CD8-positive, alpha-beta T cell (primary cell): ENCODE measurements at places on chromosomes 12 and 14.

- no peak for DNase-seq
These were observed 32.6 kb upstream of the MUCL1 start for GRCh38 chr12:54821676-54822075.

GRCh38 chr14:97747316-97747715 lies 950.1 kb downstream of the VRK1 start:
- no peak for DNase-seq

- DNase-seq, result no peak
These were observed 18.3 kb downstream of the NINJ2 start for GRCh38 chr12:644818-645552.

DNA sequence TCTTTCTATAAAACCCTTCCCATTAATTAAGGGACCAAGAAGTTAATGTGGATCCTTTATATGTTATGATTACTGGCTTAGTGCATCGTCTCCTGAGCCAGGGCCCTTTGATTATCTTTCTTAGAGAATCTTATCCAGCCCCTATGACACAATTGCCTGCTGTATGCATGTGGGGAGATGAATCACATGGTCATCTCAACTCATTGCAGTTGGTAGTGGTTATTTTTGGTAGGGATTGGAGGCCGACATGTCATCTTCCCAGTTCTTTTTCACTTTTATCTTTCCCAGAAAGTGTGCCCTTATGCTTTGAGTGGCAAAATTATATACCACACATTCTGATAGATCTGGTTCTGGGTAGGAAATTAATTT lies 26.0 kb downstream of the ZNF664 start:
- no peak for DNase-seq

DNA sequence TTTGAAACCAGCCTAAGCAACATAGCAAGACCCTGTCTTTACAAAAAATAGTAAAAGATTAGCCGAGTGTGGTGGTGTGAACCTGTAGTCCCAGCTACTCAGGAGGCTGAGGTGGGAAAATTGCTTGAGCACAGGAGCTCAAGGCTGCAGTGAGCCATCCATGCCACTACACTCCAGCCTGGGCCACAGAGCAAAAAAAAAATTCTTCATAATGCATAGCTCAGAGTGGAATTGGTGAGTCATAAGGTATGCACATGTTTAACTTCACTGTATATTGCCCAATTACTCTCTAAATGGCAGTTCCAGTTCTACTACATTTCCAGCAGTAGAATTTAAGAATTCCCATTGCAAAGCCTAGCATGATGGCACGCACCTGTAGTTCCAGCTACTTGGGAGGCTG lies 26.8 kb upstream of the CLIP1 start:
- DNase-seq, result no peak

DNA sequence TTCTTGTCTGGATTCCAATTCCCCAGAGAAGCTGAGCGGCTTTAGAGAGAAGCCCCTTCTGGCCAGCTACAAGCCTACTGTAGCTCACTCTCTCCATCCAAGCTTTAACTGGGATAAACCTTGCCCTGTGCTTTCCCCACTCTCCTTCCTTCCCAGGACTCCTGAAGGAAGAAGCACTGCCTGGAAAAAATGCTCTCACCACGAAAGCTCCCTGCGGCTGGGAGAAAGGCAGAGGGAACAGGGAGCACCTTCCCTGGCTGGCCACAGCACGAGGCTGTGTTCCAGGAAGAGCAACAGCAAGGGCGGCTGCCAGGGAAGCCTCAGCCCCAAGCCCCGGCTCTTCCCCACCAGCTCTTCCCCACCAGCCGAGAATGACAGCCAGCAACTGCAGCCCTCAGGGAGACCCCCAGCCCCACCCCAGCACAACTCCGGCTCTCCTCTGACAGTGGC lies 40.8 kb upstream of the PNMA1 start:
- DNase-seq, result no peak

GRCh38 chr12:47551426-47551851 lies 154.4 kb downstream of the RPAP3 start:
- DNase-seq, result no peak

GRCh38 chr12:90010089-90010488 lies 301.5 kb upstream of the ATP2B1 start:
- DNase-seq, result no peak

GRCh38 chr14:99733211-99733539 lies 49.1 kb downstream of the CYP46A1 start:
- DNase-seq, result no peak

GRCh38 chr12:92096346-92097136 lies 49.1 kb downstream of the BTG1 start:
- no peak for DNase-seq

DNA sequence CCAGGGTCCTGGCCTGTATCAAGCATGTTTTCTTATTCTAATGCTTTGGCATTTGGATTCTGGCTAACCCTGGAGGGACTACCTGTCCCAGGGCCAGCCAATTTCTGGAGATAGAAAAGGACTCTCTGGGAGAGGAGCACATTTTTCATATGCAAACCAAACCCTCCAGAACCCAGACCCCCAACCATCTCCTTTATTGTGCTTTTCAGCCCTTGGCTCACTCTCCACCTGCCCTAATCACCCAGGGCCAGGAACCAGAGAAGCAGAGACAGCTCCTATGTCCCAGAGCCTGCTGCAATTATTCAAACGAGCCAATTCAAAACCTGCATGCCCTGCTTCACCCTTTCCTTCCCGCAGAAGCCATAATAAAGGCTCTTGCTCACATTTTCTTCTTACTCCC lies 23.8 kb downstream of the HSPB8 start:
- DNase-seq, result no peak

DNA sequence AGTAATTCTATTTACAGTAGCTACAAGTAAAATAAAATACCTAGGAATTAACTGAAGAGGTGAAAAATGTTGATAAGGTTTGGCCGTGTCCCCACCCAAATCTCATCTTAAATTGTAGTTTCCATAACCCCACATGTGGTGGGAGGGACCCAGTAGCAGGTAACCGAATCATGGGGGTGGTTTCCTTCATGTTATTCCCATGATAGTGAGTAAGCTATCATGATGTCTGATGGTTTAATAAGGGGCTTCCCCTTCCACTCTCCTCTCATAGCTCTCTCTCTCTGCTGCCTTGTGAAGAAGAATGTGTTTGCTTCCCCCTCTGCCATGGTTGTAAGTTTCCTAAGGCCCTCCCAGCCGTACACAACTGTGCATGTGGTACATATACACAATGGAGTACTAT lies 1170.7 kb downstream of the BCL11B start:
- no peak for DNase-seq

DNA sequence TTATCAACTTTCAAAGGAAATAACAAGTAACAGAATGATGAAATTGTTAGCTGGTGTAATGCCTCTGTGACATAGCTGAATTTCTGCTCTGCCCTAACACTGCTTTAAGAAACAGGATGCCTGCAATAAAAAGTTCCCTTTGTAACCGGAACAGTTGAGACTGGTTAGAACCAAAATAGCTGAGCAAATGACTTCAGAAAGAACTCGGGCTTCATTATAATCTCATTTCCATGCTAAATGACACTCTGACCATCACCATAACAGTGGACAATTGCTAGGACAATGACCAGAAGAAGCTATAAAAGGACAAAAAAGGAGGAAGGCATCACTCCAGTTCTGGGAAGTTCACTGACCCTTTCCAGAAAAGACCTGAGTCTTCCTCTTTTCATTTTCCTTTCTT lies 23.5 kb upstream of the PYGL start:
- no peak for DNase-seq

DNA sequence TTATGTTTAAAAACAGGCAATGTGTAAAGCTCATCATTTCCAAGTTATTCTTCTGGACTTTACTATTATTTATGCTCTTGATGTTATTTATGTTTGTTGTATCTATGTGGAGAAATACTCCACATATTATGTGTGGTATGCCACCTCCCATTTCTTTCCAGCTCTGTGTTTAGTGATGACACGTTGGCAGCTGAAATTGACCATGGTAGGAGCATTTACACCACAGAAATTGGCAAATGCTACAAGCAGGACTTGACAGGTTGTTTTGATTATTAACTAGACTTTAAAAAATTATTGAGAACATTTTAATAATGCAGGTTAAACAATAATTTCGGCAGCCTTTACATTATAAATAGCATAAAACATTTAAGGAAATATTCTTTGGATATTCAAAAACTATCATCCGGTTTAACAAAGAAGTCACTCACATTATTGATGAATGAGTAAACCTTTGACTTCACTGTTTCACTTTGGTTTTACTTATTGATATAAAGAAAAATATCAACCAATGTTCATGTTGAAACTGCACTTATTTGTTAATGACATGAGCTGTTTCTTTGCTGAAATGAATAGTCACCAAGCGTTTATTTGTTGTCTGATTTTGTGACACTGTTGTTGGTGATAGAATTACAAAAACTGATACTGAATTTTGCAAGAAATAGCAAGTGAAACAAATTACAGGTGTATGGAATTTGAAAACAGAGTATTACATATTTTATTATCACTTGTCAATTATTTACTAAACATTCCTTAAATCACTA lies 76.8 kb downstream of the HMGA2 start:
- no peak for DNase-seq

GRCh38 chr14:58662018-58662417 lies 24.3 kb downstream of the DACT1 start:
- no peak for DNase-seq

DNA sequence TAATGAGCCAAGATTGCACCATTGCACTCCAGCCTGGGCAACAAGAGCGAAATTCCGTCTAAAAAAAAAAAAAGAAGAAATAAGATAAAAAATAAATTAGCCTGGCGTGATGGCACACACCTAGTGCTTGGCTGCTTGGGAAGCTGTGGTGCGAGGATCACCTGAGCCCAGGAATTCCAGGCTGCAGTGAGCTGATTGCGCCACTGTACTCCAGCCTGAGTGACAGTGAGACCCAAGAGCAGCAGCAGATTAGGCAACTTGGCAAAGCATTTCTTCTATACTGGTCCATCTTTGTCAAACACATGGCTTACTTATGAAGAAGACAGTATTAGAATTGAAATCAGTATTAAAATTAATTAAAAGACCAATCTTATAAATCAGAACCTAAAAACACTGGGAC lies 6.3 kb downstream of the GON7 start:
- no peak for DNase-seq

DNA sequence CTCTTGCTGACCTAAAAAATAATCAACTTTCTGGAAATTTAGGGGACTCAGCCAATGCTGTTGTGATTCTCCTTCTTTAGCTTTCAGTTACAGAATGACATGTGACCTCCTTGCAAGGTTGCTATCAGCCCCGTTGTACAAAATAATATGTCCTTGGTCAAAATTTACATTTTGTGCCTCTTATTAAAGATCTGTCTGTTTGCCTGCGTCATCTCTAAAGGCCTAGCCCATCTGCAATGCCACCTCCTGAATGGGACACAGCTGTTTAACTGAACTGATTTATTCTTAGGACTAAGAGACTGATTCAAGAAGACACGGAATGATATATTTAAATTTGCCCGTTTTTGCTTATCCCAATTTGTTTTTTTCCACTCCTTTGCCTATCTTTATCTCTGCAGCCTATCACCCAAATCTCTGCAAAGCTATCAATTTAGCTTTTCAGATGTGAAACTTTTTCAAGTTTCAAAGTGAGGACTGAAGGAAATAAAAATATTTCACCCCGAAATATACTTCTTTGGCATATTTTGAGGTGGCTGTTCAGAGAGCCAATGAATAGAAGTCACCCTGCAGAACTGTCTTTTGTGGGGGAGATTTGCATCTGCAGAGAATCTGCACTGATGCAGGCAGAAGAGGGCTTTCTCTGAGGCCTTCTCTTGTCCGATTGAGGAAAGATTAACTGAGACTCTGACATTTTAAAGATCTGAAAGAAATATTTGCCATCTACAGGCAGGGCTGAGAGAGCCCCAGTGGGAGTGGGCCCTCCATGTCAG lies 126.0 kb downstream of the VEZT start:
- no peak for DNase-seq

DNA sequence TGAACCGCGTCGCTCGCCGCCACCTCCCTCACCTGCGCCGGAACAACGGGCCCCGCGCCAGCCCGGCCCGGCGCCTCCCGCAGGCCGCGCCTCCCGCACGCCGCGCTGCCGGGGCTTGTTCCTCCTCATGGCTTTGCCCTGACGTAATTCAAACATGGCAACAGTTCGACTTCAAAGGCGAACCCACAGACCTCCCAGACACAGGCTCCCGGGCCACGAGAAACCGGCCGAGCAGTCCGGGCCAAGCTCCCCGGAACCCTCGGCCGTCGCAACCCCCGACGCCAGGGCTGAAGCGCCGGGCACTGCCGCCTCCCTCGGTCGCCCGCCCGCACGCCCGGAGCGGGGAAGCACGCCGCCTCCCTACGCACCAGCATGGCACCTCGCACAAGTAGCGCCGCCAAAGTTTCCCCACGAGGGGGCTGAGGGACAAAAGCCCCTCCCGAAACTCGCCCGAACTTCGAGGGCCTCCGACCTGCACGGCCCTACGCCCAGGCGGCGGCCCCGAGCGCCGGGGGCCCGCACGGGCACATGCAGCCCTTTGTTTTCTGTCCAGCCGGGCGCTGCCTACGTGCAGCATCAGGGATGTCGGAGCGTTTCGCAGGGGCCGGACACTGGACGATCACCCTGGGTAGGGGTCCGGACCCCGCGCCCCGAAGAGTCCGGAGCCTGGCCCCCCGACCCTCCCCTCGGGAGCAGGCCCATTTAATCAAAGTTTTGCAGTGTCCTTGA lies 1.7 kb downstream of the SINHCAF start:
- DNase-seq, result peak; percentile 52

GRCh38 chr14:23365732-23366425 lies 907 bp upstream of the EFS start:
- DNase-seq, result no peak

DNA sequence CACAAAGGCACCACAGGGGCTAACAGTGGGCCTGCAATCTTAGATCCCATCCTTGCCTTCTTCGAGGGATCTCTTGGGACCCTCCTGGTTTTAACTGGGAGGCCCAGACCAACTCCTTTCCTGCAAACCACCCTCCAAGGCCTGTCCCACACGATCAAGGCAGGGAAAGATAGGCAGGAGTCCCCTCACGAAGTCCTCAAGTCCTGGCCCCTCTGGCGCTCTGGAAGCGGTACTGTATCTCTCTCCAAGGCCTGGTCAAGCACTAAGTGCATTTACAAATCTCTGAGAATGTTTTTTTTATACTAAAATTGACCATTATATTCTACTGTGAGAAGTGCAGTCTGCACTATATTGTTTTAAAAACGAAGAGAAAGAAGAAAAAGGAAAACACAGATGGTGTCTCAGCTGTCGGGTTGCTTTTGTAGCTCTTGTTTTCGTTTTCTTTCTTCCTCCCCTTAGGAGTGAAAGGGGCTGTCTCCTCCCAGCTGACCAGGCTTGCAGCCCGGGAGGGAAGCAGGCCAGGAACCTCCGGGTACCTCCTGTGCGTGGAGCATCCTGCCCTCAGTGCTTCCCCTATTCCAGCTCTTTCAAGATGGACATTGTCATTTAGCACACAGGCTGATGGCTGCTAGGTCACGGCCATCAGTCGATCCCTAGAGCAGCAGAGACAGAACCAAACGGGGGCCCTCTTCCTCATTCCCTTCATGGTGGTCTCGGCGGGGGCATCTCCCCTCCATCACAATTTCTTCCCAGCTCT lies 56.7 kb downstream of the FAM222A start:
- no peak for DNase-seq

DNA sequence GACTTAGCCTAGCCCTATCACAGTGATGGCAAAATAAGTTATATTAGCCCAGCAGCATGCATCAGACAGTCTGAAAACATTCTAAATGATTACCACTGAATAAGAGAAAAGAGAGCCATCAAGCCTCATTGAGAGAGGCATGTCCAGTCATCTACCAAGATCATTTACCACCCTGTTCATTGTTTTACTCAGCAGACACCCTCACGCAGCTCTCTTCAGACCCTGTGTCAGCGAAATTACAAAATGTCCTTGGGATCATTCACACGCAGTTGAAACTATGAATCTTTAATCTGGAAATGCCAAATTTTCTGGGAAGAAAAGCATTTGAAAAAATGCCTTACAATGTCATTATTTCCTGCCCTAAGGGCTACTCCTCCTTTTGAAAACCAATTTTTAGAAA lies 89.5 kb downstream of the PTPRO start:
- DNase-seq, result no peak
